DMS53 (cell line): ENCODE measurements at places on chromosomes 7 and 10.

DNA sequence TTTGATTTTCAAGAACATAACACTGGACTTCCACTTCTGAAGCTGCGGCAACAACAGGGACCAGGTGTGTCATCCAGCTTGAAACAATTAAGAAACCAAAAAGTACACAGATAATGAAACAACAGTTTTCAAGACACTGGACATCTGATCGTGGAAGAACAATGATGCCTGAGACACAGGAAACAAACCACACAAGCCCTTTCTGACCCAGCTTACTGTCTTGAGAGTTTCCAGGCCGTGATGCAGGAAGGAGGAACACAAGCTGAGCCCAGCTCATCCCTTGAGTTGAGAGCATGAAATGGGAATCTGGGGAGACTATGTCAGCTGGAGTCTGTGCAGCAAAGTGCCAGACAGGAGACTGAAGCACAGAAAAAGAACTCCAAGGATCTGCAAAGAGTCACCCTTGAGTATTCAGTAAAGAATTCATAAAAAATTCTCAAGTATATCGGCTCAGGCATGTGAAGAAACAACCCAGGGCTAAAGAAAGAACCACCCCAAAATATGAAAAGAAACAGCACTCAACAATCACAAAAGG, 91.6 kb downstream of the RNF32 start:
- DNase-seq: no peak

- peak; percentile 98 for DNase-seq
These were observed 231.8 kb downstream of the KCNMA1 start for GRCh38 chr10:77405771-77406241.

DNA sequence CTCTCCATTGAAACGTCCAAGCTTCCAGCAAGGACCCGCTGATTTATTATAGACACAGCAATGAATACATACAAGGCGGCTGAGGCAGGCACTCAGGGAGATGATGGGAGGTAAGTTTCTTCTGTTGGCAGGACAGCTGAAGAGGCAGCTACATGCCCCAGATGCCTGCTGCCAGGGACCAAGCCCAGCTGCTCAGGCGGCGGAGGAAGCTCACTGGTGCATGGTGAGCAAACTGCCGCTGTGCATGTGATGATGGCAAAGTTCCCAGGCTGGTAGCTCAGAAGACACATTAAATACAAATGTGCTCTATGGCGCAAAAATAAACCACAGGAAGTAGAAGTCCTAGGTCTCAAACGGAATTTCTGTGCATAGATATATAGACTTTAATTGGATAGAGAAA, 2.3 kb downstream of the DNTT start:
- DNase-seq: peak; percentile 47

DNA sequence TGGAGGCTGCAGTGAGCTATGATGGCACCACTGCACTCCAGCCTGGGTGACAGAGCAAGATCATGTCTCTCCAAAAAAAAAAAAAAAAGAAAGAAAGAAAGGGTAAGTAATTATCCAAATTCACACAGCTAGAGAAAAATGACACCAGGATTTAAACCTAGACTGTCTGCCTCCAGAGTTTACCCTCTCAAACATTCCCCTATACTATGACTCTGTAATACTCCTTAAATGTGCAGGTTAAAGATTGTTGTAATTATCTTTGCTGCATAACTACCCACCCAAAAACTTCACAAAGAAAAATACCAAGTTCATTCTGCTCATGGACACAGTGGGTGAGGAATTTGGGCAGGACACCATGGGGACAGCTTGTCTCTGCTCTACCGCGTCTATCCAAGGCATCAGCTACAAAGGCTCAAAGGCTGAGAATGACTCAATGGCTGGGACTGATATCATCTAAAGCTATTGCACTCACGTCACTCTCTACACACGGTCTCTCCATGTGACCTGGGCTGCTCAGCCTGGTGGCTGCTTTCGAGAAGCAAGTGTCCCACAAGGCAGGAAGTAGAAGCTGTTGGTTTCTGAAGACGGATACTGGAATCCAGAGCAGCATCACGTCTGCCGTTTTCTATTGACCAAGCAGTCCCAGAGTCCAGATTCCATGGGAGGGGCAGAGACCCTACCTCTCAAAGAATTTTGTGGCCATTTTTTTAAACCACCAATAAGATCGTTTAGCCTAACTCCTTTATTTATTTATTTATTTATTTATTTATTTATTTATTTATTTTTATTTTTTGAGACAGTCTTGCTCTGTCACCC, 185.7 kb upstream of the AUTS2 start:
- DNase-seq: peak; percentile 57

DNA sequence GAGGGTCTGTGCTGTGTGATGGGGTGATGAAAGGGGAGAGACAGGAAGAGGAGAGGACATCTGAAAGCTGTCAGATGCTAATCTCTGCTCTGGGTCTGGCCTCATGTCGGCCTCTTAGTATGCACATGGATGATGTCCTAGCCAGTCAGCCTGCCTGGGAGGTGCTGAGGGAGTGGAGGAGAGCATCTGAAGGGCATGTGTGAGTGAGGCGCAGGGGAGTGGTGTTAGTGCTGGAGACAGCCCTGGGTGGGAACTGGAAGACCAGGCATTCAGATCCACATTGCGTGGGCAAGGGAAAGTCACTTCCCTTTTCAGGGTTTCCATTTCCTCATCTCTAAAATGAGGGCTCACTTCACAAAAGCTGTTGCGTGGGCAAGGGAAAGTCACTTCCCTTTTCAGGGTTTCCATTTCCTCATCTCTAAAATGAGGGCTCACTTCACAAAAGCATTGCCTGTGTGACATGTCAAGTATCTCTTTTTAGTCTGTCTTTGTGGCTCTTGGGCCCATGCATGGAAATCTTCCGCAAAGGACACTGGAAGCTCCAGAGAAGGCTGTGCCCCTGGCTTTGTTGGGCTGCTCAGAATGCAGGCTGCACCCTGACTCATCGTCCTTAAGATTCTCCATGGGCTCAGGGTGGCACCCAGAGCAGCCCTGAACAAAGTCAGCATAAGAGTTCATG, 10.0 kb downstream of the SFTPD start:
- DNase-seq: no peak

DNA sequence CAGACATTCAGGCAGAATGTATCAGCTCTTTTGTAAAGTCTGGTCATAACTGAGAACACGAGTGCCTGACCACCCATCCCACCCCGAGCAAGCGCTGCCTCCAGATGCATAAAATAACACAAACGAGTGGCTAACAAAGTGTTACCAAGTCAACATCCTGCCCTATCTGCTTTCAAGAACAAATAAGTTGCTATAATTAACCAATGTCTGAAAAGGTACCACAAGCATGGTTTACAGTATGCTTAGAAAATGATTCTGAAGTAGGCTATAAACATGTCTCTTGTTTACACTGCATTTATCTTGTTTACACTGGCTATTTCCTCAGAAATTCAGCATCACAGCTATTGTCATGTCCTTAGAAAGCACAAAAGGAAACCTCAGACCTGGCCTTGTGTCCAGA, 49.5 kb downstream of the PIK3AP1 start:
- peak; percentile 98 for DNase-seq

DNA sequence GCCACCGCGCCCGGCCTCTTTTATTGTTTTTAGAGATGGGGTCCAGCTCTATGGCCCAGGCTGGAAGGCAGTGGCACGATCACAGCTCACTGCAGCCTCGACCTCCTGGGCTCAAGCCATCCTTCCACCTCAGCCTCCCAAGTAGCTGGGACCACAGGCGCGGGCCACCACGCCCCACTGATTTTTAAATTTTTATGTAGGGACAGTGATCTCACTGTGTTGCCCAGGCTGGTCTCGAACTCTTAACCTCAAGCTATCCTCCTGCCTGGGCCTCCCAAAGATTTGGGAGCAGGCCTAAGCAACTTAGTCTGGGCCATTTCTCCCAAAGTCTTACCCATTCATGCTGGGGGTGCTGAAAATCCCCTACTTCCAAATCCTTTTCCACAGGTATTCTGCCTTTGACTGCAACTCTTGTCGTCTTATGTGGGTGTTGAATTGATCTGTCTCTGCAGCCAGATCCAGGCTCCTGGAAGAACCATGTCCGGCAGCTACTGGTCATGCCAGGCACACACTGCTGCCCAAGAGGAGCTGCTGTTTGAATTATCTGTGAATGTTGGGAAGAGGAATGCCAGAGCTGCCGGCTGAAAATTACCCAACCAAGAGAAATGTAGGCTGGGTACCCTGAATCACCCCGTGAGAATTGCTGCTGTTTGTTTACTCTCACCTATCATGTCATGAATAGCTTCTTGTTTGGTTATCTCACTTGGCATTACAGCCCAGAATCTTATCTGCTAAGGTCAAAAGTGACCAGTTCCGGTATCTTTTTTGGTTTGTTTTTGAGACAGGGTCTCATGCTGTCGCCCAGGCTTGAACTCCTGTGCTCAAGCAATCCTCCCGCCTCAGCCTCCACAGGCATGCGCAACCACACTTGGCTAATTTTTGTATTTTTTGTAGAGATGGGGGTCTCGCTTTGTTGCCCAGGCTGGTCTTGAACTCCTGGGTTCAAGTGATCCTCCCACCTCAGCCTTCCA, 1.1 kb downstream of the ZDHHC4 start:
- no peak for DNase-seq

- no peak for DNase-seq
These were observed 146.0 kb downstream of the SND1 start for GRCh38 chr7:127798023-127798422.

- DNase-seq: no peak
These were observed 46.1 kb upstream of the LRRC17 start for GRCh38 chr7:102866535-102867215.

DNA sequence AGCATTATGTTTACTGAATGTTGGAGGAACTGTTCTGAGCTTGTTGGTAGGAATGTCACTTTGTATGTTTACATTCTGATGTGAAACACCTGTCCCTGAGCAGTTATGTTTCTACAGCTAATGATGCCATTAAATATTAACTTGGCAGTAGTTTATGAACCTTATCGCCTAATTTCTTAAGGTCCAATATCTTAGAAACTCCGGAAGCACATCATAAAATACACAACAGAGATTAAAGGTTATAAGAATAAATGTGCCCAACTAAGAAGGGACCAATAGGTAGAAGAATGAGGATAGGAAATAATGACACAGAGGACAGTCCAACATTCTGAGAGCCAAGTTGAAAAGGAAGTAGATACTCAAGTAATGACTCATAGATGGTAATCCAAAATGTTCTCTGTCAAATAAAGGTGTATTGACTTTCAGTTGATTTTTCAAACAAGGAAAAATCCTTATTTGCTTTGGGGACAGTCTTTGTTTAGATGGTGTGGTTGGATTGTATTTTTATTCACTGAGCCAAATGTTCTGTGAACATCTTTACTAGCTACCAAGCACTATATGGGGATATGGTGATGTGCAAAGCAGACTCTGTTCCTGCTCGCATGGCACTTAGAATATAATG, 31.9 kb downstream of the LCOR start:
- peak; percentile 95 for DNase-seq

- no peak for DNase-seq
These were observed 2.3 kb downstream of the AQP1 start for GRCh38 chr7:30913821-30914515.

GRCh38 chr7:158472596-158472995, 115.0 kb downstream of the PTPRN2 start:
- DNase-seq: no peak

- peak; percentile 72 for DNase-seq
These were observed 70.6 kb downstream of the LHPP start for GRCh38 chr10:124532106-124532641.

DNA sequence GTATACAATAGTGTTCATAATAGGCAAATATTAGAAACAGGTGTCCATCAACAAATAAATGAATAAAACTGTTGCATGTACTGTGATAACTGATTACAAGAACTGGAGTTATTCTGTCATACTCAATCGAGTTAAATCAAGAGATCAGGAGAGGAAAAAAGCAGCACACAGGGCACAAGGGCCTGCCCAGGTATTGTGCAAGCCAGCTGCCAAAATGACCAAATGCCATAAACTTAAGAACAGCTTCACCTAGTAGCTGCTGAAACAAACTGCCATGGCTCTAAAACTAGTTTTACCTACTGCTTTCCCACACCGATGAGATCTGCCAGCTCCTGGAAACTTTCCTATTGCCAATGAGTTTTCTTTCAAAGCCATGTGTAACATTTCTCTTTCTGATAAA, 12.2 kb downstream of the GSAP start:
- no peak for DNase-seq

DNA sequence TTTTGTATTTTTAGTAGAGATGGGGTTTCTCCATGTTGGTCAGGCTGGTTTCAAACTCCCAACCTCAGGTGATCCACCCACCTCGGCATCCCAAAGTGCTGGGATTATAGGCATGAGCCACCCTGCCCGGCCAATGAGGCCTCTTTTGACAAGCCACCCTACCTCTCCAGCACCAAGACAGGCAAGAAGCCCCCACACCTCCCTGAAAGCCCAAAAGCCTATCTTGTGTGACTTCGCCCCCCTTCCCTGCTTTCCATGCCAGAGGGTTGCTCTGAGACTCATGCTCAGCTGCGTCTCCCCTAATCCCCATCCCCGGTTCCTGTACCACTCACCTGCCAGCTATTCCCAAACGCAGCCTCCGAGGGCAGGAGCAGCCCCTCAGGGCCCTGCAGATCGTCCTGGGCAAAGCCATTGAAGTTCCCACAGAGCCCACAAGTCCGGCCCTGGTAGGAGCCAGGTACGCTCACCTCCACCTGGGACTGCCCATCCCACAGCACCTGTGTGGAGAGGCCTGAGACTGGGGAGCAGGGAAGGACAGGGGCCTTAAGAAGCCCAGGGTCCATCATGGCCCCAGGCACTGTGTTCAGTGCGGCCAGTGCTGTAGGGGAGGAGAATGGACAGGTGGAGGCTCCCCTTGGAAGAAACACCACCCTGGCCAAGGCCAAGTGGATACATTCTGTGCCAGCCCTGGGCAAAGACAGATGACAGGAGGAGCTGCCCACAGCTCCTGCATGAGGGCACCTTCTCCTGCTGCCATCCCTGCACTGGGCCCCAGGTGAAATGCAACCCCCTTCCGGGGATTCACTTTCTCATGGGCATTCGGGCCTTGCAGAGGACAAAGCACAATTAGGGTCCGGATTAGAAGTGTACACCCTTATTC, 15.8 kb downstream of the ATP6V1F start:
- no peak for DNase-seq

DNA sequence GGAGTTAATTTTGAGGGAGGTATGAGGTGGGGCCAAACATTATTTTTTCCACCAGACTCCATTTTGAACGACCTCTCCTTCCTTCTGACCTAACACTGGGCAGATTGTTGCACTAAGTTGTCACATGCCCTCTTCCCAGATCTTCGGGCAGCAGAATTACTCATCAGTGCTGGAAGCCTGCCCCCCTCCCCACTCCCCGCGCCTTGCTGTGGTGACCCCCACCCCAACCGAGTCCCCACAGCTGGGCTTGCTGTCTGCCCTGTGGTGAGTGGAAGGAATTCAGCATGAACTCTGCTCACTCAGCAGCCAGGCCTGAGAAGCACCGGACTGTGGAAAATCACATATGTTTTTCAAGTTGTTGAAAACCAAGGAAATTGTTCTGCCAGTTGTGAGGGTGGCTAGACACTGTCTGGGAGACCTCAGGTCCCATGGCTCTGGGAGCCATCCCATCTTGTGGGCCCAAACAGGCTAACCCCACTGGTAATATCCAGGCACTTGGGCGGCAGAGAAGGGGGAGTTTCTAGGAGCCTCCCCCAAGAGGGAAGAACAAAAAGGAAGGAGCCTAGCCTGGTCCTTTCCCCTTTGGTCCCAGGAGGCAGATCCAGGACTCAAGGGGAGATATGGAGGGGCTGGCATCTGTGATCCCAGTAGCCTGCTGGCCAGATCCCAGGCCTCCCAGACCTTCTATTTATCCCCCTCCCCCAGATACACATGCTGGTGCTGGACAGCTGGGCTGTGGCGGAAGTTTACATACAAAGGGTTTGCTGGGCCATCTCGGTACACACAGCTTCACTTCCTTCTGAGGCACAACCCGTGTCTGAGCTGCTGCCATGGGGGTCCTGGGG, 3.5 kb upstream of the AEBP1 start:
- no peak for DNase-seq
